ENCODE measurements at places on chromosomes 5 and 9. TPM values are rescaled to one million over a fixed set of nuclear protein-coding genes. Genes with fewer than 3 reads are reported as not detected.

GRCh38 chr5:1820926-1821325, 19.7 kb downstream of the NDUFS6 start:
- no peak for DNase-seq

DNA sequence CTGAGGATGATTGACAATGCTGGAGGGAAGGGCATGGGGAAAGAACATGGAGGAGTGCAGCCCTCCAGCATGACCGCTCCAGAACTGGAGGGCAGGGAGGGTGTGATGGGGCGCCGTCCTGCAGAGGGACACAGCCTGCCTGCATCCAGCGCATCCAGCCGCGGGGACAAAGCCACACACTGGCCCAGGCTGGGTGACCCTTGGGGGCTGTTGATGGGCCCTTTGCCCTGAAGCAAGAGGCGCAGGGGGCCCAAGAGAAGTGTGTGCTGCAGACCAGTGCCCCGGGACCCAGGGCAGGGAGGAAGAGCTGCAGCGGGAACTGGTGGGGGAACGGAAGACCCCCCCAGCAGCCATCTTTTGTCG, 169.8 kb upstream of the PPP1R26 start:
- DNase-seq = no peak

GRCh38 chr5:74625742-74626241, 14.7 kb downstream of the ENC1 start:
- no peak for DNase-seq

DNA sequence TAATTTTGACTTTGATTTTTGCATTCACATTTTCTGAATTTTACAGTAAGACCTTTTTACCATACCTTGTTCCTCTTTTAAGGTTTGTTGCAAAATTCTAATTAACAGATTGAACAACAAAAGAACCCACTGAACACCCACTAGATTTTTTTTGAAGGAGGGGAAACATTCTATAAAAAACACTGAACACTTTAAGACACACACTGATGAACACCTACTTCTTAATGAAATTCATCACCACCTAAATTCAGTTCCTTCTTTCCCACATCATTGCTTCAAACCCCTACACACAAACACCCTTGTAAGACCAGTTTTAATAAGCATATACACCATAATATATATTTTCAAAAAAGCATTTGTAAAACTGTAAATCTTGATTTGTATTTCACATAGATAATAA, 559.0 kb upstream of the MEF2C start:
- no peak for DNase-seq

GRCh38 chr9:133991964-133992779, at the start of gene VAV2:
TSS of gene VAV2 (minus strand) at chr9:133992324. CDS start at chr9:133992278, 46 bp downstream.
- peak; percentile 77 for DNase-seq

- no peak for DNase-seq
Observed at GRCh38 chr9:98786750-98787510, 9.4 kb downstream of the ANKS6 start.

- no peak for DNase-seq
Observed at GRCh38 chr5:60809891-60810425, 34.1 kb downstream of the ELOVL7 start.

DNA sequence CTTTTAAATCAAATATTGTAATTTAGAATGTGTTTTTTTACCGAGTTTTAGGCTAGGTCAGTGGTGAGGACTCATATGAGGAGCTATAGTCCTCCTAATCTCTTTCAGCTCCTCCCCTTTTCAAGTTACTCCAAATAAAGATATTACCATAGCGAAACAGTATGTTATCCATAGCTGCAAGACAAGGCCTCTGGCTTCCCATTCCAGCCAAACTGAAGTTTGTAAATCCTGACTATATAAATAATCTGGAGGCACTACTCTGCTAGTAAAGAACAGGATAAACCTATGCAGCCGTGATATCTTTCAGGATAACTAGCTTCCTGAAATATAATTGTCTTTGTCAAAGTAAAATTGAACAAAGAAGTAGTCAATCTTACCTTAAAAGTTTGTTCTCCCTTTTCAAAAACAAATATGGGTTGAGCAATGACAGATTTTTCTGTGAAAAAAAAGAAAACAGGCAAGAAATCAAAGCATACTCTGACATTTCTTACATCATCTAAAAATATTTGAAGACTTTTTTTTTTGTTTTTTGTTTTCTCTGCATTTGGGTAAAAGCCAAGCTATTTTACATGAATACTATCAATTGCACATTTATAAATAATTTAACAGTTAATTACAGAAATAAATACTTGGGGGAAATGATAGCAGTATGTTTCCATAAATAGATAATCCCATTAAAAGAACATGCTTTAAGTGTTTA, 29.3 kb upstream of the NADK2 start:
- no peak for DNase-seq

DNA sequence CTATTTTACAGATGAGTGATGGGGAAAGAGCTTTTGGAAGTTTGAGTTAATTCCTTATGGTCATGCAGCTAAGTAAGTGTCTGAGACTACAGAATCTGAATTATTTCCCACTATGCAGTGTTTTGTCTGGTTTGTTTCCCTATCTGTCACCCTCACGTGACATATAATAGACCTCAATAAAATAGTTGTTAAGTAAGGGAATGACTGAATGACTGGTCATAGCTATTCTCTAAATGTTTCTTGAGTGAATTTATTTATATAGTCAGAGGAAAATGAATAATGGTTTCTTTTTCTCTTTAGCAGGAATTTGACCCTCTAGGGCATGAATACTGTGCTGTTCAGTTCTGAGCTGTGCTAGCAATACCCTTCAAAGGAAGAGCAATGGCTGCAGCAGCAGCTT, 10.3 kb downstream of the TRIM32 start:
- no peak for DNase-seq

- peak; percentile 98 for DNase-seq
Observed at GRCh38 chr5:143177263-143177983, 226.1 kb downstream of the NR3C1 start.

The IFNB1 gene
- polyA plus RNA-seq = not detected

The C5orf47 gene
- not detected for polyA plus RNA-seq

The PDE6A gene
- polyA plus RNA-seq = 1.5 TPM

The ABCA1 gene
- polyA plus RNA-seq = 0.90 TPM
